ENCODE measurements at places on chromosomes 2 and 18.

- no peak for DNase-seq
These were observed 30.2 kb upstream of the DOCK10 start for GRCh38 chr2:225072444-225072843.

DNA sequence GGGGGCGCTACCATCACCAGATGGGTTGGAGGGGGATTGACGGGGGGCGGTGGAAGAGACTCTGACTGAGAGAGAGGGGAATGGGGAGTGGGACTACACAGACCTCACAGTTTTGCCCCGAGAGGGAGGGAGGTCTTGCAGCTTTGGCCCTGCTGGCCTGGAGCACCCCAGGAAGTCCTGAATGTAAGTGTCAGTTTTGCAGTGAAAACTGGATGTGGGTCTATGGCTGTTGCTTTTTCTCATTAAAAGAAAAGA lies 2.4 kb downstream of the TCF7L1 start:
- DNase-seq: no peak

GRCh38 chr2:4828682-4829374 lies 863.4 kb upstream of the SOX11 start:
- DNase-seq: no peak

DNA sequence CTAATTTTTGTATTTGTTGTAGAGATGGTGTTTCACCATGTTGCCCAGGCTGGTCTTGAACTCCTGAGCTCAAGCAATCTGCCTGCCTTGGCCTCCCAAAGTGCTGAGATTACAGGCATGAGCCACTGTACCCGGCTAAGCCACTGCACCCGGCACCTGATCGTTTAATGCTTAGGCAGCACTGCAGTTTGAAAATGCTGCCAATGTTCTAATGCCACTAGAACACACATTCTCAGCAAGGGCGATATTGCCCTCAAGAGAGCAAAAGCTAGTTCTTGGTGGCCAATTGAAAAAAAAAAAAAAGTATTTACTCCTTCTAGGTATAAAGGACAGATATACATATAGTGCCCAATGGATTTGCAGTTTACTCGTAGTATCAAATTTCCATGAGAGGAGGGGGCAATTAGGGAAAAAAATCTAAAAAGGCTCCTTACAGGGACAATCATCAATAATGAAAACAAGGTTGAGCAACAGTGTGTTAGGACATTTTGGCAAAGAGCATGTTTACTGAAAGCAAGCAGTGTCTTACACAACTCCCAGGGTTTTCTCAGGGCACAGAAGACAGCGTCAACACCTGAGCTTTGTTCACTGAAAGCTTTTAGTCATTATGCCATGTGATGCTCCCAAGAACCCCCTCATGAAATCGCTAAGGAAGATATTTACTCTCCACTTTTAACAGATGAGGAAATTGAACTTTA lies 199.9 kb upstream of the PKDCC start:
- no peak for DNase-seq

GRCh38 chr2:236498369-236498768 lies 71.3 kb upstream of the ACKR3 start:
- peak; percentile 56 for DNase-seq

DNA sequence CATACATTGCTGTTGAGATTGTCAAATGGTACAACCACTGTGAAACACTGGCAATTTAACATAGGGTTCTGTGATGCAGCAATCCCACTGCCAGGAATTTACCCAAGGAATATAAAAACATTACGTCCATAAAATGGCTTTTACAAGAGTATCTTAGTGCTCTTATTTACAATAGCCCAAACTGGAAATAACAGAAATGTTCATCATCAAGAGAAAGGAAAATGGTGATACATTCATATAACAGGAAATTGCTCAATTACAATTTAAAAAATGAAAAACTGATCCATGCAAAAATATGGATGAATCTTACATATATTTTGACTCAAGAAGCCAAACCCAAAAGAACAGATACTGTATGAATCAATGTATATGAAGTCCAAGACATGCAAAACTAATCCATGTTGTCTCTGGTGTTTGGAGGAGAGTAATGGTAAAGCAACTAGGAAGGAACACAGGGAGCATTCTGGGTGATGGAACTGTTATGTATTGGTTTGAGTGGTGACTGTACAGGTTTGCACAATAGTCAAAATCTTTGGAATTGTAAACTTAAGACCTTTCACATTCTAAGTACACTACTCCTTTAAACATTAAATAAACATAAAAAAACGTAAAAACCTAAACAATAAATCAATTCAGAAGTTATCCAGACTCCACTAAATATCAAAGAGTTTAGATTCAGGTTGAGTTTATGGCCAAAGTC lies 104.8 kb upstream of the WDR75 start:
- DNase-seq: no peak

Measured in SJSA1 (cell line).